ENCODE measurements at places on chromosomes 1 and 21. TPM values are rescaled to one million over a fixed set of nuclear protein-coding genes. Genes with fewer than 3 reads are reported as not detected.

The PLEKHN1 gene
- total RNA-seq, result 0.95 TPM

The ARTN gene
- 1.3 TPM for total RNA-seq

The CATSPER4 gene
- total RNA-seq, result not detected

The CELA2B gene
- not detected for total RNA-seq

The ST6GALNAC3 gene
- total RNA-seq, result 1.3 TPM

The CELA3A gene
- not detected for total RNA-seq

The SLC35D1 gene
- 9.1 TPM for total RNA-seq

The COL8A2 gene
- total RNA-seq, result 0.06 TPM

The ANGPTL7 gene
- total RNA-seq, result not detected

The POLR3C gene
- 19.9 TPM for total RNA-seq

The CD1B gene
- not detected for total RNA-seq

The PRPF38A gene
- total RNA-seq, result 63.6 TPM

The CMPK1 gene
- total RNA-seq, result 112 TPM

The SLC5A9 gene
- not detected for total RNA-seq

The SPRR2G gene
- not detected for total RNA-seq

The RCSD1 gene
- total RNA-seq, result 42.3 TPM

The NAV1 gene
- 4.3 TPM for total RNA-seq

The RNF186 gene
- not detected for total RNA-seq

Data from CD4-positive, alpha-beta T cell (primary cell).